Bone marrow (tissue), 2 donors: ENCODE measurements at places on chromosomes 2 and 18.

GRCh38 chr2:10385933-10386773 is 62.0 kb downstream of the ODC1 start:
- DNase-seq: no peak

DNA sequence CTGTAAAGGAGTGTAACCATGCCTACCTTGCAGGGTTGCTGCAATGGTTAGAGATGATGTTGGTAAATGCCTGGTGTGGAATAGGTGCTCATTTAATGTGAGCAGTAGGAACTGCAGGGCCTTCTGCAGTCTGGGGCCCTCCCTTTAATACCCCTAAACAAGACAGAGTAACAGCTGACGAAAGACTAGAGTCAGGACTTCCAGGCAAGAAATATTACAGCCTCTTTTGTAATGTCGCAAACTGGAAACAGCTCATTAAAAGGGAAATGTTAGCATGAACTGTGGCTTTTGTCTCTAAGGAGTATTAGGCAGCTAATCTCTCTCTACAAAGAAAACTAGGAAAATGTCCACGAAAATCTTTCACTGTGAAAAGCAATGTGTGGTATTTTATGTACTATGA is 26.0 kb downstream of the MARCO start:
- no peak for DNase-seq

DNA sequence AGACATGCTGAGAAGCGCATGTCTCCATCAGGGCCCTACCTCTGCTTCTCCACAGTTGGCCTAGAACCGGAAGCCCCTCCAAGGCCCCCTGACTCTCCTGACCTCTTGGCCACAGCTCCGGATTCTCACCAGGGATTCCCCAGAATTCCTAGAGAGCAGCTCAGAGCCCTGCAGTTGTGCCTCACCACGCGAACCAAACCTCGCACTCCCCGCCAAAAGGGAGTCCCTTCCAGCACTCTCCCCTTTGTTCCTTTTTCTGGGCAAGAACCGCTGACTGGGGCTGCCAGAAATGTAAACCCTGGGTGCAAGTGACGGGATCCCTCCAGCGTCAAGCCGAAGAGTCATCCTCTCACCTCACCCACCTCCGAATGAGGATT is 36.7 kb downstream of the AFF3 start:
- DNase-seq: no peak

GRCh38 chr2:192195548-192196418 is 1.1 kb upstream of the TMEFF2 start:
- no peak for DNase-seq

- no peak for DNase-seq
Measured at GRCh38 chr2:106158131-106158530, 36.0 kb downstream of the UXS1 start.

DNA sequence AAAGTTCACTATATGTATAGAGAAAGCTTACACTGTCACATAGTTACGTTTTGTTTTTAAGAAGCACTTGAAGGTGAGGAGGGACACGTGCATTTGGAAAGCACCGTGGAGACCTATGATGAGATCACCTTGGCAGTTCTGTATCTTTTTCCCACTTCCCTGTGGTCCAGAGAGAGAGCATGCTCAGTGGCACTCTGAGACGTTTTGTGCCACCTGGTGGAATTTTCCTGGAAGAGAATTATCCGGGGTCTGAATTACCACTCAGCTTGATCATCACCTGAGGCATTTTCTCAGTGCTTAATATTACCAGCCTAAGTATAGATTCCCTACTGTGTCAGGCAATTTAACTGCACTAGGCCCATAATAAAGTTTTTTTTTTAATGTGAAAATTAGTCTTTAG is 469.4 kb upstream of the SMIM21 start:
- DNase-seq: no peak

GRCh38 chr18:34220081-34220815 is 4.5 kb downstream of the NOL4 start:
- DNase-seq: no peak

DNA sequence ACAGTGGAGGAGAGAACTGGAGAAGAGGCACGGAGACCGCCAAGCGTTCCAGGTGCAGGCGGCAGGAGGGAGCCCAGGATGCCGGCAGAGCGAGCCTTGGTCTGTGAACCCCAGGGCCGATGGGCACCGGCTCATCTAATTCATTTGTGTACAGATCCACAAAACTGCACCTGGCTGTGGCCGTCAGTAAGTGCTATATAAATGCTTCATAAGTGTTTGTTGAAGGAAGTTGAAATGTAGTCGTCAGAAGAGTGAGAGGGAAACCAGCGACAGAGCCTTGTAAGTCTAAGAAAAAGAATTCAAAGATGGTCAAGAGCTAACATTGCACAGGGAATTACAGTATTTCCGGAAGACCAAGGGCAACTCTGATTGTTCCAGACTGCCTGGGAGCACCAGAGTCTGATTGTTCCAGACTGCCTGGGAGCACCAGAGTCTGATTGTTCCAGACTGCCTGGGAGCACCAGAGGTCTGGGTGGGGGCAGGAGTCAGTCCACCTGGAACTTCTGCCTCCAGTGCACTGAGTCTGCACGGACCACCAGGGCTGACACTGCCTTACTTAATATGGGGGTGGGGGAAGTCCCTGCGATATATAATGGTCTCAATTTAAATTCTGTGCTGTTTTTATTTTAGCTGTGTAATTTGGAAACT is 112.3 kb downstream of the BCL2 start:
- DNase-seq: no peak

DNA sequence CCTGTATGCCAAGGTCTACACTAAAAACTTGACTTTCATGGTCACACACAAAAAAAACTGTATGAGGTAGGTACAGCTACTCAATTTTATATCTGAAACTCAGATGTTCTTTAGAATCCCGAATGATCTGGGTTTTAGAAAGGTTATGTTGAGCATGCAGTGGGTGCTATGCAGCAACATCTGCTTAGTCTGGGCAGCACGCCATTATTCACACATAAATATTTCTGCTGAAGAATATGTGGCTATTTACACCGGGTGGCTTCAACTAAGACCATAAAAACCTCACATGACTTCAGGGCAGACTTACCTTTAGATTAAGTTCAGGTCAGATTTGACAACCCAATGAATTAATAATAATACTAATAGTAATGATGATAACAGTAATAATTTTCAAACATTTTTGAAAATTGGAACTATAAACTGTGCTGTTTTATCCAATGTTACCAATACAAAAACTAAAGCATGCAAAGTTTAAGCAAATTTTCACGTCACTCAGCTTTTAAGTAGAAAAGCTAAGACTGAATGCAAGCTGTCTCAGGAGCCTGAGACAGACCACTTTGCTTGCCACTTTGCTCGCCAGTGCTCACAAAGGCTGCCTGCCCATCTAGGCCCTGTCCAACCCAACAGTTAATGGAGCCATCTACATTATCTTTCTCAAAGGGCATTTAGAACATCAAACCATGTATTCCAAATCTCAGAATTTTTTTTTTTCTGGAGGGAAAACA is 292.0 kb downstream of the CNTNAP5 start:
- no peak for DNase-seq

GRCh38 chr2:12734914-12735654 is 18.3 kb downstream of the TRIB2 start:
- DNase-seq: no peak
